ENCODE measurements at places on chromosomes 12 and 14.

GRCh38 chr14:100408350-100409002 is 85.3 kb downstream of the SLC25A47 start:
- DNase-seq = no peak

DNA sequence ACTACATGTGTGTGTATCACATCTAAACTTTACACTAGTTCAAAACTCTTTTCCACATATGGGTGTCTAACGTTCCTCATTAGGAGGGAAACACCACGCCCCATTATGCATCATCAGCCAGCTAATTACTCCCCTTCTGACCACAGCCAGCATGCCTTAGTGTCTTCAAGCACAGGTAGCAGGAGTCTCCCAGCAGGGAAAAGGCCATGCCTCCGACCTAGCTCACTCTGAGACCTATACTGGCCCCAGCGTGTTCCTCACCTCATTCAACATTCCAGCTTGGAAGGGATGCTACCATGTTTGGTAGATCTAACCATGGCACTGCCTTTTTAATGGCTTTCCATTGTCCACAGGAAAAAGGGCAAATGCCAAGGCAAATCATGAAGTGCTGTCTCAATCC is 66.1 kb upstream of the PRB2 start:
- DNase-seq = no peak

GRCh38 chr12:110249716-110250225 is 31.3 kb upstream of the ATP2A2 start:
- no peak for DNase-seq

DNA sequence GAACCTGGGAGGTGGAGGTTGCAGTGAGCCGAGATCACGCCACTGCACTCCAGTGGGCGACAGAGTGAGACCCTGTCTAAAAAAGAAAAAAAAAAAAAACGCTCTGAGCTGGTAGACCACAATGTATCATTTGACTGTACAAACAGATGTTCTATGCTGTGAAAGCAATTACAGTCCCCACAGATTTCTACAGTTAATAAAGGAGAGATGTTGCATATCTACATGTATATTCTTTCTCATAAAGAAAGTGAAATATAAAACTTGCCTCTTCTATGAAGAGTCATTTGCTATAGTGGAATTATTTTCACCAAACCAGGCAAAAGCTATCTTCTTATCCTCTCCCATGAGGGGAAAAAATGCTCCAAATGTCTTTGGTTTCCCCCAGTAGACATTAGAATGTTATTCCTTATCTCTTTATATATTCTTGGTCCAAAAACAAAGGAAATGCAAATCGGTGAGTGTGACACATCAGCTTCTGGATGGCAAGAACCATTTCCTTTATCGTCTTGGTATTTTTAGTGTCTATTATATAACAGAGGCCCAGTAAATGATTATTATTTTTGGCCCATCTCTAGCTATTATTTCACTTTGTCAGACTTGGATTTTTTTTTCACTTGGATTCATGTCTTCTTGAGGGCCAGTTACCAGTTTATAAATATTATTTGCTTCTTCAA is 230.4 kb downstream of the SSPN start:
- no peak for DNase-seq

DNA sequence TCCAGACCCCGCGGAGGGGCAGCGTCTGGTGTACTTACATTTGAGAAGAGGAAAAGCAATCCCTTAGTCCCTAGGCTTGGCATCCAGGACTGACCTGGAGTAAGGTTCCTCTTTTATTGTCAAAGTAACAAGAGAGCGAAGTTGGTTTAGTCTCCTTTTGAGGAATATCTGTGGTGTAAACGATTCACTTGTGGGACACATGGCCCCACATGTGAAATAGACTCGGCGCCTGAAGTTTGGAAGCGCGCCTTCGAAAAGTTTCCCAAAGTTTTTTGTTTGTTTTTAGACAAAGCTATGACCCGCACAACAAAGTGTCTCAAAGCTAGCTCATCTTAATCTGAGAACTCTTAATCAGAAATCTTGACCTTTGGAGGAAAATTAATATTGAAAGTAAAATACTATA is 744 bp downstream of the STYX start:
- DNase-seq = no peak

DNA sequence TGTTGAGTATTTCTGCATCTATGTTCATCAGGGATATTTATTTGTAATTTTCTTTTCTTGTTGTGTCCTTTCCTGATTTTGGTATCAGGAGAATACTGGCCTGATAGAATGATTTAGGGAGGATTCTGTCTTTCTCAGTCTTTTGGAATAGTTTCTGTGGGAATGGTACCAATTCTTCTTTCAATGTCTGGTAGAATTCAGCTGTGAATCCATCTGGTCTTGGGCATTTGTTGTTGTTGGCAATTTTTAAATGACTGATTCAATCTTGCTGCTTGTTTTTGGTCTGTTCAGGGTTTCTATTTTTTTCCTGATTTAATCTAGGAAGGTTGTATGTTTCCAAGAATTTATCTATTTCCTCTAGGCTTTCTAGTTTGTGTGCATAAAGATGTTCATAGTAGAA is 170.9 kb upstream of the PDE3A start:
- no peak for DNase-seq

DNA sequence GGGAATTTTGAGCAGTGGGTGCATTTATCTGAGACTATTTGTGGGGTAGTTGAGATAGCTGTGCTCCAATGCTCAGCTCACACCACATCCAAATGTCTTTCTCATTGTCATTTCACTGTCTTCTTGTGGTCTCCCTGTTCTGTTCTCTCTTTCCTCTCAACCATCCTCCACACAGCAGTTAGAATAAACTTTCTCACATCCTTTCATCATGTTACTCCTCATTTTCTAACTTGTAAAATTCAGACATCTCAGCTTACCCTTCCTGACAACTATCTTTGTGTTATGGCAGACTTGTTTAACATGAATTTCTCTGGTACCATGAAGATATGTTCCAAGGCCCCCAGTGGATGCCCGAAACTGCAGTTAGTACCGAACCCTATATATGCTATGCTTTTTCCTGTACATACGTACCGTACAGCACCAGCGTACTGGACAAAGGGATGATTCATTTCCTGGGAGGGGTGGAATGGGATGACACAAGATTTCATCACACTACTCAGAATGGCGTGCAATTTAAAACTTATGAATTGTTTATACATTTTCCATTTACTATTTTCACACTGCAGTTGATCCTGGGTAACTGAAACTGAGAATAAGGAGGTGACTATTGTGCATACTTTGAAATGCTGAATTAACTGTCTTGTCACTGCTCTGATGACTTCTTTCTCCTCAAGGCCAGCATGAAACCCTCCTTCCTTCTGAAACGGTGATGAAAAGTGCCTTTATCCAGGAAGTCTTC is 177.1 kb upstream of the SLC38A2 start:
- DNase-seq = peak; percentile 61

GRCh38 chr12:124921200-124922031 is 7.0 kb upstream of the UBC start:
- DNase-seq = peak; percentile 89

GRCh38 chr12:122072031-122072970 is 6.3 kb upstream of the MLXIP start:
- DNase-seq = no peak

GRCh38 chr12:97324471-97324870 is 138.1 kb upstream of the RMST start:
- DNase-seq = no peak

DNA sequence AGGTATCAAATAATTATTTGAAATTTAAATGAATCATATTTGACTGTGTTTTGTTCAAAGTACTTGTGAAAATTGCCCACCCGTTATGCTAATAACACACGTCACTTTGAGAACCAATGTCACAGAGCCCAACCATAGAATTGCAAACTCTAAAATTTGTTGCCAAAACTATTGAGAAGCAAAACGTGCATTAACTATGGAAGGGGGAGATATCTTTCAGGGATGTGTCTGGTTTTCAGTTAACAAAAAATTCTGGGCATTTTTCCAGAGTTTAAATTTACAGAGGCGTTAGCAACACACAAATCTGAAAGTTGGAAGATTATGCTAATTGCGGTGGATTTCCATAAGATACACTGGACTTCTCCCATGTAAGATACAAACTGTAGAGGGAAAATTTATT is 371.8 kb upstream of the E2F7 start:
- DNase-seq = no peak

GRCh38 chr12:100610666-100611430 is 37.4 kb downstream of the GAS2L3 start:
- no peak for DNase-seq

GRCh38 chr14:70888681-70889175 is 18.5 kb upstream of the PCNX1 start:
- no peak for DNase-seq

- no peak for DNase-seq
Observed at GRCh38 chr14:75984674-75985073, 889 bp upstream of the IFT43 start.

GRCh38 chr14:101824339-101824727 is 62.8 kb downstream of the PPP2R5C start:
- no peak for DNase-seq

DNA sequence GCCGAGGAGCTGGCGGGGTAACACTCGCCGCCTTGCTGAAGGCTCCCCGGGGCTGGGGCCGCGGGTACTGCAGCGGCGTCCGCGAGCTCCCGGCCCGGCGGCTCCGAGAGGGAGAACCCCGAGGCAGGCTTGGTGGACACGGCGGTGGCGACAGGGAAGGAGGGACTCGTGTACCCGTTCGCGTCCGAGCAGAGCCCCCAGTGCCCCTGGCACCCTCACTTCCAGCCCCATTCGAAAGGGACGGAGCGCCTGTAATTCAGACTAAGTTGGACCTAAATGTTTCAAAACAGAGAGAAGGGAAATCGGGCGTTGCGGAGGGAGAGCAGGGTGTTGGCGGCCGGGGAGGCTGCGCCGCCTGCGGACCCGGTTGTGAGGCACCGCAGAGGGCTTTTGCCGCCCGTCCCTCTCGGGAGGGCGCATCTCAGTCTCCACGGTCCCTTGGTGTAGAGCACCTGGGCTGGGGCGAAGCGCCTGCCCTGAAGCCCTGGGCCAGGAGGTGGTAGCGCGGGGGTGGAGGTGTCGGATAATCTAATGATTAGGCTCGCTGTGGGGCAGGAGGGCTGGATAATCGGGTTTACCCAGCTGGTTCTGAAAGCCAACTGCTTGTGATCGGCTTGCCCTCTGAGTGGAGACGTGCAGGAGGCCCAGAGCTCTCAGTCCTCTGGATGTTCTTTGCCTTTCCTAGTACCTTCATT is 771 bp downstream of the DAAM1 start:
- DNase-seq = peak; percentile 42

GRCh38 chr12:120642826-120643225 is 2.4 kb downstream of the CABP1 start:
- no peak for DNase-seq

- DNase-seq = no peak
Observed at GRCh38 chr12:131113568-131114270, 160.0 kb downstream of the ADGRD1 start.

- DNase-seq = no peak
Observed at GRCh38 chr12:45697371-45697770, 32.1 kb upstream of the ARID2 start.

DNA sequence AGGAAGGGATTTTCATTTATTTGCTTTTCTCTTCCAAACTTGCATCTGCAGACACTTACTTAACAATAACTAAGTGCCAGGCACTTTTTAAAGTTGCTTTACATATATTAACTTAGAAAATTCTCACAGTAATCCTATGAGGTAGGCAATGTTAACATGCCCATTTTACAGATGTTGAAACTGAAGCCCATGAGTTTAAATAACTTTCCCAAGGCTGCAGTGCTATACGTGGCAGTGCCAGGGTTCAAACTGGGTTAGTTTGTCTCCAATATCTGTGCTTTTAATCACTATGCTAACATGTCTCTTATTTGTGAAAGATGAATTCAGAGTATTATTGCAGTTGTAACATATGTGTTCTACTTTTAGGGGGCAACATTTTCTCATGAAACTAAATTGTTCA is 29.9 kb downstream of the PUS7L start:
- DNase-seq = no peak

- no peak for DNase-seq
Observed at GRCh38 chr14:104249089-104249488, 110.7 kb downstream of the KIF26A start.

DNA sequence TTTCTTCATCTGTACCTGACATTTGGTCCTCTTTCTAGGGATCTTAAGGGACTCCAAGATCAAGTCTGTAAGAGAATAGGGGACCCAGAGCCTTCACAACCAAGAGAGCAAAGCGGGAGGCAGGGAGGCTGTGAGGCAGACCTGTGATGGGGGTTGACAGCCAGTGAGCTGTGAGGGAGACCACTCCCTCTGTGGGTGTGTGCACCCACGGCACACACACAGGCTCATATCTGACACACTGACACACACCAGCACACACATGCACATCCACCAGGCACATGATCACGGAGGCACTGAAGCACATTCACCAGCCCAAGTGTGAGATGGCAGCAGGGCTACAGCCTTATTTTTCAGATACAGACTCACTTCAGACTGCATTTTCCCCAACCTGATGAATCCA is 55.2 kb downstream of the SPTB start:
- no peak for DNase-seq

- no peak for DNase-seq
Observed at GRCh38 chr12:91129662-91130362, 18.5 kb upstream of the LUM start.

DNA sequence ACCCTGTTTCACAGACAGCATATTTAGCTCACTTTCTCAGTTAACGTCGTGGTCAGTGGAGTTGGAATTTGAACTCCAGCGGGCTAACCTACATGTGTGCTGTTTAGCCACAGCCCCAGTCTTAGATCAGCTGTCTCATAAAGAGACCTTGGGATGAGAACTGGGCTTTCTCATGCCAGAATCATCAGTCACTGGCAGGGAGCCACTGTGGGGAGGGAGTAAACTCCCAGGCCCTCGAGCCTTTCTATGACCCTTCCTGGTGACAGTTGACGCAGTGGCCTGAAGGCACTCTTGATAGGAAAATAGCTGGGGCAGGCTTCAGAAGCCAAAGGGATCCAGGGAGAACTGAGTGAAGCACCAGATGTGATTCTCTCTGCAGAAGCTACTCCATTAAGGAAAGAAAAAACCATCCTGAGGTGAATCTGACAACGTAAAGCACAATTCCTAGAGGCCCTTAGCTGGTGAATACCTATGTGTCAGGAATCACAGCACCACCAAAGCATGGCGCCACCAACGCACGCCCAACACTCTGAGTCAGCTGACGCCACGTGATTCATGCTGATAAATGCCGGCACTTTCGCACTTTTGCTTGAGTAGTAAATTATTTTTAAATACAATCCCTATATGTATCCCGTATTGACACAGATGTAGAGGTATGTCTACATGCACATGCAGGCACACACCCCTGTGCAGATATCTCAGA is 279.6 kb upstream of the TMEM132C start:
- no peak for DNase-seq

GRCh38 chr12:123062681-123063486 is 82.4 kb downstream of the ARL6IP4 start:
- DNase-seq = no peak
